ENCODE measurements at places on chromosomes 1 and 21.

GRCh38 chr1:27562021-27562420 lies 41.9 kb downstream of the AHDC1 start:
- DNase-seq, result no peak

DNA sequence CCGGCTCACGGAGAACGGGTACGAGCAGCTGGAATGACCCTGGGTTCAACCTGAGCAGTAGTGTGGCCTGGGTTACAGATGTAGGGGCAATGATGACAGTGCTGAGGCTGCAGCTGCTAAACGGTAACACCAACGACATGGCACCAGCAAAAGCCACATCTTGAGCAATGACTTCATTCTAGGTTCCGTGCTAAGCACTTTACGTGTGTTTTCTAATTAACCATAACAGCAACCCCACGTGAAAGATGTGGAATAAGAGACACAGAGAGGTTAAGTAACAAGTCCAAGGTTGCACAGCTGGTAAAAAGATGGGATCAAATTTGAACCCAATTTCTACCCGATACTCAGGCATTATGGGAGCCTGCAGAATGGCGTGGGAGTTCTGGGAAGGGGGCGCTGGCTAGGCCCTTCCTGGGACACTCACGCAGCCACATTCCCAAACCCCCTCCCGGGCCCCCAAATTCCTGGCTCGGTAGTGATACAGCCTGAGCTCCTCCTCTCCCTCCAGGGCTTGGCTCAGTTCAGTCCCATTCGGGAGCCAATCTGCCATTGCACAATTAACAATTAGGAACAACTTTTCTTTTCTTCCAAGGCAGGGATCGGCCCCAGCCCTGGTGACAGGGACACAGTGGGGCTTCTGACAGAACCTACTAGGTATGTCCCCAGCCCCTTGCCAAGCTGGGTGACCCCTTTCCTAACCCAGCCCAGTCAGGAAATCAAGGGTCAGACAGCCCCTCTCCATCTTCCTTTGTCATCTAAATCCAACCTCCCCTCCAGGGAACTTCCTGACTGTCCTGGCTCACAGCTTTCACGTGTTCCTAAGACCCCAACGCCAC lies 23.8 kb upstream of the ECE1 start:
- no peak for DNase-seq

DNA sequence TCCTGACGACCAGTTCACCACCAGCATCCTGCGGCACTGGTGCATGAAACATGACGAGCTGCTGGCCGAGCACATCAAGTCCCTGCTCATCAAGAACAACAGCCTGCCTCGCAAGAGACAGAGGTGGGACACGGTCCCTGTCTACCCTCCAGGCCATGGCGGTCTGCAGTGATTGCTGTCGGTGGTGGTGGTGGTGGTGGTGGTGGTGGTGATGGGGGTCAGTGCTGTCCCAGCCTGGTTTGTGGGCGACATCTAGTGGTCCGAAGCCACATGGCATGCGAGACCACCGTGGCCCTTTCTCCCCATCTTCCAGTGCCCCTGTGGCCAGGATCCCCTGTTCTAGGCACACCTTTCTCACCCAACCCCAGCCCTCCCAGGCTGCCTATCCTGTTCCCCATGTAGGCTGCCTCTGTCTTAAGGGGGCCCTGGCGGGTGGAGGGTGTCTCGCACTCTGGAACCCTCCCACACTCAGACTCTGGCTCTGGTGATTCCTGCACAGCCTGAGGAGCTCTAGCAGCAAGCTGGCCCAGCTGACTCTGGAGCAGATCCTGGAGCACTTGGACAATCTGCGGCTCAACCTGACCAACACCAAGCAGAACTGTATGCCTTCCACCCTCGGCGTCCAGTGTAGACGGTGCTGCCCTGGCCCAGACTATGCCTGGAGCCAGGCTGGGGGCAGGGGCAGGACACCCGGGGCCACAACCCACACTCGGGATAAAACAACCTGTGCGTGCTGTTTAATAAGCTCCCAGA lies 3.2 kb upstream of the SLC27A3 start:
- no peak for DNase-seq

DNA sequence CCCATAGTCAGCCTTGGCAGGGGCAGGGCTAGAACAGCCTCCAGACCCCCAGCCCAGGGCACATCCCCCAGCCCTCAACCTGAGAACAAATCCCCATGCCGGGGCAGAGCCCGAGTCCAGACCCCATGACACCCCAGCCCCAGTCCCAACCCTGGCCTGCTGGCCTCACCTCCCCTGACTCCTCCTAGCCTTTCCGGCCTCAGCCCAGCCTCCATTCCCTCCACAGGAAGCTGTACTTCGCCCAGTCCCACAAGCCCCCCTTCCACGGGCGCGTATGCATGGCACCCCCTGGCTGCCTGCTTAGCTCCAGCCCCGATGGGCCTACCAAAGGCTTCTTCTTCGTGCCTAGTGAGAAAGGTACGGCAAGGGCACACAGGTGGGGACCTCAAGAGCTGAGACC lies 50.4 kb downstream of the DISP3 start:
- DNase-seq, result no peak

- no peak for DNase-seq
These were observed 181.3 kb downstream of the LYPLAL1 start for GRCh38 chr1:219354962-219355361.

- no peak for DNase-seq
These were observed 193.9 kb upstream of the SNX7 start for GRCh38 chr1:98467586-98467985.

- DNase-seq, result no peak
These were observed 49.4 kb upstream of the KIAA1614 start for GRCh38 chr1:180863158-180863775.

DNA sequence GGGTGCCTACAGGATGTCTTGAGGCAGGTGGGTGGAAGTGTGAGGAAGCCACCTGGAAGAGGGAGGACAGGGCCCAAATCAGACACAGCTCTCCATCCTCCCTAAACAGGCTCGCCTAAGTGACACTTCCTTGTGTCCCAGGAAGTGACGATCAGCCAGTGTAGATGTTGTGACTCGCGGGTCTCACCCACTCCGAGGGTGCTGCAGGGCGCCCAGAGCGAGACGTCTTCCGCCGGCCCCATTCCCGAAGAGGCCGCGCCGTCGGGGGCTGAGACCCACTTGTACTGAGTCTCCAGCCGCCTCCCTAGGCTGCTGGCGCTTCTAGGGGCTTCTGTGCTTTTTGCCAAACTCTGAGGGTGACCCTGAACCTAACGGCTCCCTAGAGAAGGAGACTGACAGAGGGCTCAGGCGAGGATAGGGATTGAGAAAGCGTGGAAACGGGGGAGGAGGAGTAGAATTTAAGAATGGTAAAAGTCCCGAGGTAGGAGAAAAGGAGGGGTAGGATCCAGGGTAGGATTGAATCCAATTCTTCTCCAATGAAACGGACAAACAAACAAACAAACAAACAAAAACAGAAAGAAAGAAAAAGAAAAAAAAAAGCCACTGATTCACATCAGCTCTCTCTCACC lies 543 bp upstream of the MARK1 start:
- DNase-seq, result no peak

DNA sequence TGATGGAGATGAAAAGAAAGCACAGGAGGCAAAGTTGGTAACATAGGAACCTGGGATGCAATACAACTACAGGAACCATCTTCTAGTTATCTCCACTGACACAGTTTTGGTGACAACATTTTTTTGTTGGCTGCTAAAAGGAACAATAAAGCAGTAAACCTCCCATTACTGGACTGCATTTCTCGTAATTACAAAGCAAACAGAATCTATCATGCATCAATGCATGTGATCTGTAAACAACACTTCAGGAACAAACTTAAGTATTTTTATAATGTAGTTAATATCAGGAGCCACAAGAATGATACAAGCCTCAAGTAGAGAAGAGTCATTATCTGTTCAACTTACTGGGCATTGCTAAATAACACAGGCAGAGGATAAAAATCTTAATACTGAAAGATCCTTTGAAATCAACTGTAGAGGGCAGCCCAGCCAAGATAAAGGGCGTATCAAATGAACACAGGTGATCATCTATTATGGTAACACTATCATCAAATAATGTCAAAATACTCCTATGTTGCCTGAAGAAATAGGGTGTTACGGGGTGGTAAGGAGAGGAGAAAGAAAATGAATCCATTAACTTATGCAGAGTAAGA lies 193.3 kb downstream of the EIF4G3 start:
- DNase-seq, result no peak

DNA sequence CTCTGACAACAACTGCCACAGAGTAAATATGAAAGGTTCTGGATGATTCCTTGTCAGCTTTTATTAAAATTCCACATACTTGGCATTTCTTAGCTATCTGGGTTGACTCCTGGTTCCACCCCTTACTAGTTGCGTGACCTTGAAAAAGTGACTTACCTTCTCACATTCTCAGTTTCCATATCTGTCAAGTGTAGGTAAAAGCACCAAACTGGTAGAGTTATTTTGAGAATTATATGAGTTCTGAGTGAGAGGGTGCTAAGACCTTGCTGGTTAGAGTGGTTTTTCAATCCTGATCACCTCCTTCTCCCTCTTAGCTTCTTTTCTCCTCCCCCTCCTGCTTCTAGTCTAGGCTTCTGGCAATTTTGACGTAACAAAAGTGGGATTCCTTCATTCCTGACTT lies 83.4 kb upstream of the ABCD3 start:
- DNase-seq, result no peak

DNA sequence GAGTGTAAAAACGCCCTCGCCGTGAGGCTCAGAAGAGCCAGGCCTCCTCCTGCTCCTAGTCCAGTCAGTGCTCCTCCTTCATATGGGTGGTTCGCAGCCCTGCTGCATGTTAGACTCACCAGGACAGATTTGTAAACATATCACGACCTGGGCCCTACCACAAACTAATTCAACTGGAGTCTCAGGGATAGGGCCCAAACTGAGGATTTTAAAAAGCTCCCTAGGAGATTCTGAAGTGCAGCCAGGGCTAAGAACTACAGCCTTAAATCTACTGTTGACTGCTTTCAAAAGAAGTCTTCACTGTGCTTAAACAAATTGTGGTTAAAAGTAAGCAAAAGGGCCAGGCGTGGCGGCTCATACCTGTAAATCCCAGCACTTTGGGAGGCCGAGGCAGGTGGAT lies 57.0 kb downstream of the CAMTA1 start:
- no peak for DNase-seq

GRCh38 chr21:44996501-44996921 lies 56.7 kb downstream of the SLX9 start:
- DNase-seq, result no peak

GRCh38 chr1:247358920-247359319 lies 27.3 kb upstream of the ZNF496 start:
- DNase-seq, result no peak

GRCh38 chr1:47805921-47806361 lies 191.2 kb downstream of the TRABD2B start:
- DNase-seq, result no peak

All from stimulated activated CD4-positive, alpha-beta T cell treated with anti-CD3 and anti-CD28 coated beads, TNF-alpha, amount 100 ng/mL, for 1 hour (primary cell).